ENCODE measurements at places on chromosomes 5 and 9.

DNA sequence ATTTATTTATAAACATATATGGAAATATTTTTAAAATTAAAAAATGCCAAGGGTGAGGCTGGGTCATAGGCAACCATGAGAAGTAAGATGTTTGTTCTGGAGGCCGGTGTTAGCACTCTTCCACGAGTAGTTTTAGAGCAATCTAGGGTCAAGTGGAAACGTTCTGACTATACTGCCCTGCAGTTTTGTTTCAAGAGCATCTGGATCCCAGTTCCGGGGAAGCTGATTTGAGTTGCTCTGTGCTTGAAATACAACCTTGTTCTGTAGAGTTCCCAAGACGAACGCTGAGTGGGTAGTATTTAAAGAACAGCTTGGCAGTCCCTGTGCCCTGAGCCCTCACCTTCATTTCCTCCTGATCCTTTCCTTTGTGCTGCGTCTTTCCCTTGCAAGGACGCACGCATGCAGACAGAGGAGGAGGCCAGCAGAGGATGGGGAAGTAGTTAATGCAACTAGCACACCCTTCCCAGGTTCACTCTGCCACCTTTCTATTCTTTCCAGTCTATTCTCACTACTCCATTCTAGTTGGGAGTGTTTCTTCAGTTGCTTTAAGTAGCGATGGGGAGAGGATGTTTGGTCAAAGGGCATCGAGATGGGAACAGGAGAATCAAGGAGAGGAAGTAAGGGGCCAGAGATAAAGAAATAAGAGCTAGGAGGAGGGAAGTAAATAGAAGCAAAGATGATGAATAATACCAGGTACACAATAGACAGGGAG is 68.3 kb upstream of the ZSWIM6 start:
- no peak for DNase-seq

- no peak for DNase-seq
Observed at GRCh38 chr5:167937635-167937998, 353.8 kb upstream of the WWC1 start.

GRCh38 chr9:121268851-121269641 is 1.1 kb downstream of the GSN start:
- peak; percentile 71 for DNase-seq

GRCh38 chr5:133032852-133033742 is 6.7 kb upstream of the ZCCHC10 start:
- no peak for DNase-seq

- no peak for DNase-seq
Observed at GRCh38 chr9:134855900-134856377, 24.7 kb upstream of the FCN2 start.

DNA sequence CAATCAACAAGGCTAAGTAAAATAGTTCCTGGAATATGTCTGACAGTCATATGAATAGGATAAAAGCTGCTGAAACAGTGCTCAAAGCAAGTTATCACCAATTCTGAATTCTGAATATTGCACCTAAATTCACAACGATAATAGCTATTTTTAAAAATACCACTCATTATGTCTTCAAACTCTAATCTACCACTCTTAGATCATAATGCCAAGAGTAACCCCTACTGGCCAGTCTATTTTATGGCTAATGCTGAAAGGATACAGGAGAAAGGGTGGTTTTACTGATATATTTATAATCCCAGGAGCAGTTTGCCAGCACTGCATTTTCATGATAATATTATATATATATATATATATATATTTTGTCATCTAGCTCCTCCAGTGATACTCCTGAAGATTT is 232.8 kb downstream of the PDE4D start:
- DNase-seq: no peak

DNA sequence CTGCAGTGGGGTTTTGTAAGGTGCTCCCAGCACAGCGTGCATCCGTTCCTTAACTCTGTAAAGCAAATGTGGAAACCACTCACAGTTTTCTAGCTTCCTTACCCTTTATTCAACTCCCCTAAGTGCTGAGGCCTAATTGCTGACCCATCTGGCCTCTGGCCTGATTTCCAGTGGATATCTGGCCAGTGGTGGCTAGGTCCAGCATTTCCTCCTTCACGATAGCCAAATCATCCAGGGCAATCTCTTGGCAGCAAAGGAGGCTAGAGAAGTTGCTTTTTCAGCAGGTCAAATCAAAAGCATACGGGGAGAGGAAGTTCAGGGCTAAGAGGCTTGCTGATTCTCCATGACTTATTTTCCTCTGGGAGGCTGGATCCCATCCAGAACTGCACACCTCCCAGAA is 286.3 kb upstream of the VLDLR start:
- DNase-seq: no peak

GRCh38 chr5:64144425-64145215 is 21.0 kb upstream of the RNF180 start:
- DNase-seq: no peak

- no peak for DNase-seq
Observed at GRCh38 chr9:108861464-108861863, 602 bp upstream of the ACTL7A start.

Measured in mucosa of descending colon (tissue), 3 donors.